Iris pigment epithelial cell (primary cell): ENCODE measurements at places on chromosomes 2 and 18.

DNA sequence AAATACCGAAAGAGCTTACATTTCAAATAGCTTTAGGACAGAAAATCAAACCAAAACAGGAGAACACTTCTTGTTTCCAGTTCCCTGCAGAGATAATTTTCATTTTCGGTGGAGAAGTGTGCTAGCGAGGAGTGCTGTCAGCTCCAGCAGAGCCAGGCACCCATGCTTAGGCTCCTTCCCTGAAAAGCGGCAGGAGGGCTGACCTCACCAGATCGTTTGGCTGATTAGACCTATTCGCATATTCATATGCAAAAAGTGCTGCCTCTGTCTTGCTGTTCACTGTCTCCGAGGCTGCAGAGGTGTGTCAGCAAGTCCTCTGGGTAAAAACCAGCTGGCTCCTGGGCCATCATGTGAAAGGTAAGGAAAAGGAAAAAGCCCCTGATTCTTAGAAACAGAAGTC is 225.8 kb upstream of the COPS8 start:
- no peak for DNase-seq

GRCh38 chr18:6537475-6537874 is 122.8 kb upstream of the L3MBTL4 start:
- peak; percentile 3 for DNase-seq

- no peak for DNase-seq
Observed at GRCh38 chr2:219486380-219486959, 12.2 kb upstream of the GMPPA start.

- no peak for DNase-seq
Observed at GRCh38 chr2:144511226-144511810, 8.6 kb downstream of the ZEB2 start.

DNA sequence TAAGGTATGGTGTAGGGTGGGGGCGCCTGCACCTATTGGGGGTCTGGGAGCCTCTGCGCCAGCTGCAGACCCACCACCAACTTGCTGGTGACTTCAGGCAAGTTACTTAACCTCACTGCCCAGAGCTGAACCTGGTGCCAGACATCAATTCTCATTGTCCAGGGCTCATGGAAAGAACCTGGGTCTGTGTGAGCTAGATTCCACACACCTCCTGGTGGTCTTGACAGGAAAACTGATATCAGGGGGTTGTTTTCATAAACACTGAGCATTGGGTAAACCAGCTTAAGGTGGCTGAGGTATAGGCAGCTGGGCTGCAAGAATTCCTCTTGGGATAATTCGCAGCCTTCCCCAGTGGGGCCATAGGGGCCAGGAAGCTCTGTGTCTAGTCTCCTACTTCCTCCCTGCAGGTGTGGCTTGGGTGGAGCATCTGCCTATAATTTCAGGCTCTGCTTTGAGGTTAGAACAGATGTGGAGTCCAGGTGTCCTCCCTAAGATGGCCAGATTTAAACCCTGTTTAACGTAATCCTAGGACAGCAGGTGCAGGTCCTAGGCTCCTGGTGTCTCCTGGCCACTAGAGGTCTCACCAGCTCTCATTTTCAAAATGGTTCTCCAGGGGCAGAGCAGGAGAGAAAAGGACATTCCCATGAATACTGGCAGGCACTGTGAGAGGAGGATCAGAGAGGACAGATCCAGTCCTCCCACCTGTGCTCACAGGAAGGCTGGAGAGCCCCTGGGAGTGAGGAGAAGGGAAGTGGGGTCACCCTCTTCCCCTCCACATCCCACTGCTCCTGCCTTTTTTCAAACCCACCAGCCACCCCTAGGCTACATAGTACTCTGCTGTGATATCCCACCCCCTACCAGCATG is 100.4 kb upstream of the SMAD2 start:
- DNase-seq: peak; percentile 49

- DNase-seq: no peak
Observed at GRCh38 chr18:51425475-51425874, 228.0 kb upstream of the MEX3C start.

DNA sequence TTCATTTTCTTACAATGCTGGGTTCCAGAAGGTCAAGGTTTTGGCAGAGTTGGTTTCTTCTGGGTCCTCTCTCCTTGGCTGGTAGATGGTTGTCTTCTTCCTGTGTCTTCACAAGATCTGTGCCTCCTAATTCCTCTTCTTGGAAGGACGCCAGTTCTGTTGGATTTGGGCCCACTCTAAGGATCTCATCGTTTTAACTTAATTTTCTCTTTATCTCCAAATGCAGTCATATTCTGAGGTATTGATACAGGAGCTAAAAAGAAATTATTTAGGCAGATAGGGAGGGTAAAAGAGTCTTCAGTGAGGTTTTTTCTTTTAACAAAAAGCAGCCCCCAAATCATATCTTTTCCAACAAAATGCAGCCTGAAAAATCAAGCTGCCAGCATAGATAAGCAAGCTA is 998.4 kb downstream of the SOCS6 start:
- no peak for DNase-seq

DNA sequence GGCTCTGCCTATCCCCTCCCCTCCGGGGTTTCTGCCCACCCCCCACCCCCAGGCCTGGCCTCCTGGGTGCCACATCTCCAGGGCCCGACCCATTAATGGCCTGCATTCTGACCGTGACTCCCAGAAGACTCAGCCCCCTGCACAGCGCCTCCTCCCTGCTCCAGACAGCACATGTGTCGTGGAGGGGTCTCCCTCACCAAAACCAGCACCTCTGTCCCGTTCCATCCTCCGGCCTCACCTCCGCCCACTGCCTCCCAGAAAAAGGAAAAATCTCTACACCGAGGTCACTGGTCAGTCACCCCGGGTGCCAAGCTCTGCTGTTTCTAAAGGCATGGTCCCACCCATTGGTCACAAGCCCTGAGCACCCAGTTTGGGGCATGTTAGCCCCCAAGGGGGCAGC is 65.2 kb downstream of the GBX2 start:
- DNase-seq: no peak

- DNase-seq: no peak
Observed at GRCh38 chr2:144493027-144493809, 26.7 kb downstream of the ZEB2 start.

DNA sequence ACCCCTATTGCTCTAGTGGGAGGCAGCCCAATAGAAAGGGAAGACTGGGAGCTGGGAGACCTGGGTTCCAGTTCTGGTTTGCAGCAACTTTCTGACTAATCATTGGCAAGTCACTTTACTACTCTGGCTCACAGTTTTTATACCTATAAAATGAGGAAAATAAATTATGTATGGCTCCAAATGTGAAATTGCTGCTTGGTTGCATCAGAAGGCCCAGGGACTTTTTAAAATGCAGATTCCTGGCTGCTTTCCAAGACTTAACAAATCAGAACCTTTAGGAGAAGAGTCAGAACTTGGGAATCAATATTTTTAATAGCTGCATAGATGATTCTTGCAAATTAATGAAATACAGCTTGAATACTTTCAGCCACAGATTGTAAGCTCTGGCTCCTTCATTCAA is 943.9 kb downstream of the EPHA4 start:
- DNase-seq: no peak

GRCh38 chr2:5227062-5227699 is 465.0 kb upstream of the SOX11 start:
- DNase-seq: peak; percentile 31

DNA sequence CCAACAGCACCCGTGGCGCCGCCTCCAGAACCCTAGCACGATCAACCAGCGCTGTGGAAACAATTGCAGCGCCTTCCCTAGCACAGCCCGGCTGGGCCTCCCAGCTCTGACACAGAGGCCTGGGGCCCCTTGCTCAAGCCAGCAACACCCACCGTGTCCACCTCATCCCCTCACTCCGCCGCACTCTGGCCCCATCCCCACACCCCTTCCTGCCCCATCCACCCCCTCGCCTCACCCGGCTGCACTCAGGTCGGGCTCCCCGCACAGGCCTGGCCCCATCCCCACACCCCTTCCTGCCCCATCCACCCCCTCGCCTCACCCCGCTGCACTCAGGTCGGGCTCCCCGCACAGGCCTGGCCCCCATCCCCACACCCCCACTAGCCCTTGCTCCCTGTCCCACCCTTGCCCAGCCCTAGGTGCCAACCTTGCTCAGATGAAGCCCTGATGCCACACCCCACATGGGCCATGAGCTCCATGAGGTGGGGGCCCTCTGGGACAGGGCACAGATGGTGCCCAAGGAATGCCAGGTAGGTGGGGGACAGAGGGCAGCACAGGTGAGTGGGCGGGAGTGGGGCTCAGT is 28.7 kb downstream of the KIF1A start:
- no peak for DNase-seq

DNA sequence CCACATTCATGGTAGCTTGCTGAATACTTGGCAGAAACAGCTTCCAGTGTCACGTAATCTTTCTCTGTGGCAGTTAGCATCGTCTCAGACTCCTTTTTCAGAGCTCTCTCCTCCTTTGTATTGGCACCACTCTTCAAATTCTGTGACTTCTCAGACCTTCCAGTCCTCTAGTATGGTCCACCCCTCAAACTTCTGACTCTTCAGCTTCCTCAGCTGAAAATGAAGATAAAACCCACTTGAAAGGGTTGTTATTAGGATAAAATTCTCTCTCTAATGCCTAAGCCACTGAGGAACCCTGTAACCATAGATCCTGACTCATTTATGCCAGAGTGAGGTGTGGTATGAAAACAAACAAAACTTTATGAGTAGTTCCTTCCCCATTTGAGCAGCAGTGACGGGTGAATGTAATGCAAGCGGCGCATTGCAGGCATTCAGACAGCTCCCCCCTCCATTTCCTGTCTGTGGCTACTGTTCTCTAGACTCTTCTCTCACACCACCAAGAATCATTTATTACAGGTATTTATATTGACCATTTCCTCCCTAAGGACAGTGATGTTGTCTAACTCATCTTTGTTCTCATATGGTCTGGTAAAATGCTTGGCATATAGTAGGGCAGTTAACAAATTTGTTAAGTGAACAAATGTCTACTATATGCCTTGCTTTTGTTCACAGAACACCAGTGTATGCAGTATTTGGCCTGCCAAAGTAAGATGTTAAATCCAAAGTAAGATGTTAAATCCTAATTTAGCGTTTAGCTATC is 35.3 kb downstream of the GALNT1 start:
- peak; percentile 95 for DNase-seq

DNA sequence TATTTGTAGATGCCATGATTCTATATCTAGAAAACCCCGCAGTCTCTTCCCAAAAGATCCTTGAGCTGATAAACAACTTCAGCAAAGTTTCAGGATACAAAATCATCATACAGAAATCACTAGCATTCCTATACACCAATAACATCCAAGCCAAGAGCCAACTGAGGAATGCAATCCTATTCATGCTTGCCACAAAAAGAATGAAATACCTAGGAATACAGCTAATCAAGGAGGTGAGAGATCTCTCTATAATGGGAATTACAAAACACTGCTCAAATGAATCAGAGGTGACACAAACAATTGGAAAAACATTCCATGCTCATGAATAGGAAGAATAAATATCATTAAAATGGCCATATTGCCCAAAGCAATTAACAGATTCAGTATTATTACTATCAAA is 551.4 kb upstream of the SLC39A10 start:
- no peak for DNase-seq

DNA sequence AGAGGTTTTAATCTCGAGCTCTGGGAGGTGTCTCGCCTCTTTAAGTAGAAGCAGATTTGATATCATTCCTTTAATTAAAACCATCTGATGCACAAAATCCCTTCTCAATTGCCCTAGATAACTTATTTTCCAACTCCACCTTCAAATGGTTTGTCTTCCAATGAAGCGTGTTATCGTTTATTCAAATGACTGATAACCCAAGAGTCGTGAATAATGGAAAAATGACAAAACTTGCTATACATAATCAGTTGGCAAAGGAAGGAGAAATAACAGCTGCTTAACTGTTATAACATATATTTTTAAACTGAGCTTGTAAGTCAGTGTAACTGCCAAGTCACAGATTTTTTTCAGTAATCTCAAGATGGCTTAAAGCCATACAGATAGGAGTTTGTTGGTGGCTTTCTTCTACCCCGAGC is 144.6 kb downstream of the QPCT start:
- DNase-seq: no peak

DNA sequence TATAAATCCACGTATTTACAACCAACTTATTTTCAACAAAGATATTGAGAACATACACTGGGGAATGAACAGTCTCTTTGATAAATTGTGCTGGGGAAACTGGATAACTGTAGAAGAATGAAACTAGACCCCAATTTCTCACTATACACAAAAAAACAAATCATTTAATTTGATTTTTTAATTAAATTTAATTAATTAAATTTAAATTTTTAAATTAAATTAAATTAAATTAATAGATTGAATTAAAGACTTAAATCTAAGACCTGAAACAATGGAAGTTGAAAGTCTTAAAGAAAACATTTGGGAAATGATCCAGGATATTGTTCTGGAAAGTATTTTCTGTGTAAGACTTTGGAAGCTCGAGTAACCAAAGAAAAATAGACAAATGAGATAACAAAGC is 301.4 kb downstream of the GALNT13 start:
- no peak for DNase-seq

GRCh38 chr2:16005816-16006536 is 65.6 kb downstream of the MYCN start:
- DNase-seq: peak; percentile 10

GRCh38 chr18:63119647-63120046 is 199.9 kb downstream of the BCL2 start:
- DNase-seq: no peak

DNA sequence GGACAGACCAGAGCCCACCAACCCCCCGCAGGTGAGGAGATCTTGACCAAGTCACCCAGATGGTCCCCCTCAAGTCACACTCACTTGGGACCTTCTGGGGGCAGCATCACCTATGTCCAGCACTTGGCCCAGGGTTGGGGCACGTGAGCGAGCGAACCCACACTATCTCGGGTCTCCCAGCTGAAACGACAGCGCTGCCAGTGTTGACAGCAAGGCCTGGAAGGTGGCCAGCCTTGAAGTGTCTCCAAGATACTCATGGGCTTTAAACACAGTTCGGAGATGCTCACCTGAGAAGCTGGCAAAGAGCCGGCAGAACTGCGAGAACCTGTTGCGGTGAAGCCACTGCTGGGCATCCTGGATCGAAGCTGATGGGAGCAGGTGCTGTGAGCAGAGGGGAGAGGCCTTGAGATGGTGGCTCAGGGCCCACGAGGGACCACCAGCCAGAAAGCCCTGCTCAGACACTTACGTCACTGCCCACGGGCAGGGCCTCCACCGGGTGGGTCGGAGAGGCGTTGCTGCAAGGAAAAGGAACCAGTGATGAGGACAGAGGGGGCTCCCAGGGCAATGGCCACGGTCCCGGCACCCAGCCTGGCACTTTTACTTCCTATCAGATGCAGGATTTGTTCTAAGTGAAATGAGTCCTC is 47.5 kb downstream of the TFCP2L1 start:
- no peak for DNase-seq

- peak; percentile 52 for DNase-seq
Observed at GRCh38 chr2:45669032-45669486, 17.6 kb downstream of the PRKCE start.

DNA sequence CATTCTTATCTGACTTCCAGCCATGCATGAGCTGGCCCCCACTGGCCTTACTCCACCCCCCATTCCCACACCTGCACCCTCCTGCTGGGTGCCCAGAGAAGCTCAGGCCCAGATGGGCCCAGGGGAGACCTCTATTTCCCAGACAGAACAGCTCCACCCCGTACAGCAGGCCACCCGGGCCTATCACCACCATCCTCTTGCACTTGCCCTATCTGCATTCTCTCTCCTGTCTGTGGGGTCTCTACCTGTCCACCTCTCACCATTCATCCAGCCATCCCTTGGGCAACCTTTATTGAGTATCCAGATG is 25.3 kb upstream of the TNS1 start:
- no peak for DNase-seq
